ENCODE measurements at places on chromosomes 16 and 17.

DNA sequence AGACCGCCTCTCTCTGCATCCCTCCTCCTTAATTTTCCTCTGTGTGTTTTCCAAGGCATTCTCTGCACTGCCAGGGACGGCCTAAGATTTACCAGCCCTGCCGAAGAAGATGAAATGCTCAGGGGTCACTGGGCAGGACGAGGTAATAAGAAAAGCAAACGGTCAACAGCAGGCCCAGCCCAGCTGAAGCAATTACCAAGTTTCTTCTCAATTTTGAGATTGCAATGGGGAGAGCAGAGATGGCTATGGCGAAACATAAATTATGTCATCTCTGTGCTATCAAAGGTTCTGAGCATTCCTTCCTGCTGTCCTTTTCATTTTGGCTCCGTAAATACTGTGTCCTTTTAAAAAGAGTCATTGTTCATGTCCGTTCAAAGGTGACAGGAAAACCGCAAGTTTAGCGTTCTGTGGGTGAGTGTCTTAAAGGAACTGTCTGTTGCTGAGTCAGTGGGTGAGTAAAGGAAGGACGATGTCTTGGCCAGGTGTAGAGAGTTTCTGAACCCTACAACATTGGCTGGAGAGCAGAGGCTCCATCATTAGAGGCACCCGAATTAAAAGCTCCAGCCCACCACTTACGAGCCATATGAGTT lies 753.9 kb upstream of the EEF2KMT start:
- no peak for DNase-seq

- no peak for DNase-seq
Observed at GRCh38 chr17:72382971-72383722, 262.3 kb downstream of the SOX9 start.

- DNase-seq = peak; percentile 71
Observed at GRCh38 chr16:29807426-29808218, 1.3 kb downstream of the MAZ start.

- no peak for DNase-seq
Observed at GRCh38 chr16:88686062-88686438, 257 bp downstream of the SNAI3 start.

DNA sequence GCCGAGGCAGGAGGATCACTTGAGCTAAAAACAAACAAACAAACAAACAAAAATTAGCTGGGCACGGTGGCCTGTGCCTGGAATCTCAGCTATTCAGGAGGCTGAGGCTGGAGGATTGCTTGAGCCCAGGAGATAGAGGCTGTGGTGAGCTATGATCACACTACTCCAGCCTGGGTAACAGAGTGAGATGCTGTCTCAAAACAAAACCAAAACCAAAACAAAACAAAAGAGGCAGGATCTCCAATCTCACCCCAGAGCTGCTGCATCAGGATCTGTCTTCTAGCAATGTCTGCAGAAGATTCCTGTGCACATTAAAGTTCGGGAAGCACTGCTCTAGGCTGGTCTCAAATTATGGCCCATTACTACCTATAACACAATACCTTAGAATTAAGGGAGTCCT lies 43.1 kb downstream of the MAP2K6 start:
- DNase-seq = no peak

DNA sequence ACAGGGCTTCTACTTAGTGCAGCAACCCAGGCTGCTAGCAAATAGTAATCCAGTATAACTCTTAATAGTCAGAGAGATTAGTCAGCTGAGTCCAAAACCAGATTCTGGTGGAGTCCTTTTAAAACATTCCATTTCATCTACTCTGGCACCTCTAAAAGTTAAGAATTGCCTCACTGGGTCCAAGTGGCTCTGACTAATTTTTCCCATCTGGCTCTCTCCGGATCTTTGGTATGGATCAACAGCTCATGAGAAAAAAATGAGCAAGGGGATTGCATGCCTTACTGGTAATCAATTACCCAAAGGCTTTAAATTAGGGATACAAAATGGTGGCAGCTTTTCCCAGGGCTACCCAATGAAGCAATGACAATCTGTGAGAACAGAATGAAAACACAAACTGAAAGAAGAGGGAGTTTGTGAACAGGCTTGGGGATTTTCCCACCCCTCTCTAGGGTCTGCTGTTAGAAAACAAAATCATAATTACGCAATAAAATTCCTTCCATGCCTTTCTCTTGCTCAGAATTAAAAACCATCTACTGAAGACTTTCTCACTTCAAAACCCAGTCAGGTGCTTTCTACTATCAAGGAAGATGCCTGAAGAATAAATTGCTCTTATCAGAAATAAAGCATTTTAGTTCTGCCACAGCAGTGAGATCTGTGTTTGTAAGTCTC lies 84.6 kb upstream of the PMFBP1 start:
- DNase-seq = no peak

- DNase-seq = no peak
Observed at GRCh38 chr17:72715906-72716572, 376.4 kb downstream of the SLC39A11 start.

DNA sequence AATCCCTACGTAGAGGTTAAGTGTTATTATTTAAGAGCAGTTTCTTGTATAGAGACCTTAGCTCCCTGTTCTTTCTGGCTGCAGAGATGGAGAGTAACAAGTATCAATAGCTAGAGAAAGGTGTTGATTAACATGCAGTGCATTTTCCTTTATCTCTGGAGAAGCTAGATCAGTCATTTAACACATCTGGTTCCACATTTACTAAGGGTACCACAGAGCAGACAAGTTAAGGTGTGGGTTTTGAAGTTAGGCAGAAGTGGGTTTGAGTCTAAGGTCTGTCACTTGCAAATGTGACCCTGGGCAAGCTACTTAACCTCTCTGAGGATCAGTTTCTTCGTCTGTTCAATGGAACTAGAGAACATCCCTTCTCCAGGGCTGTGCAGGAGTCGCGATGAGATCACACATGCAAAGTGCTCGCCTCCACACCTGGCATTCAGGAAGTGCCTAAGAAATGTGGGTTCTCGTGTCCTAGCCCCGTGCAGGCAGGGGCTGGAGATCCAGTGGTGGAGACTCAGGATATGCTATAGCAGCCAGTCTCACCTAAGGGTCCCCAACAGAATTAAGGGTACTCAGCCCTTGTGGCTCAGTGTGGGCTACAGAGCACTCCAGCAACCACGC lies 224.4 kb downstream of the XYLT1 start:
- DNase-seq = no peak

GRCh38 chr16:86590501-86591144 lies 12.3 kb downstream of the FOXL1 start:
- no peak for DNase-seq

DNA sequence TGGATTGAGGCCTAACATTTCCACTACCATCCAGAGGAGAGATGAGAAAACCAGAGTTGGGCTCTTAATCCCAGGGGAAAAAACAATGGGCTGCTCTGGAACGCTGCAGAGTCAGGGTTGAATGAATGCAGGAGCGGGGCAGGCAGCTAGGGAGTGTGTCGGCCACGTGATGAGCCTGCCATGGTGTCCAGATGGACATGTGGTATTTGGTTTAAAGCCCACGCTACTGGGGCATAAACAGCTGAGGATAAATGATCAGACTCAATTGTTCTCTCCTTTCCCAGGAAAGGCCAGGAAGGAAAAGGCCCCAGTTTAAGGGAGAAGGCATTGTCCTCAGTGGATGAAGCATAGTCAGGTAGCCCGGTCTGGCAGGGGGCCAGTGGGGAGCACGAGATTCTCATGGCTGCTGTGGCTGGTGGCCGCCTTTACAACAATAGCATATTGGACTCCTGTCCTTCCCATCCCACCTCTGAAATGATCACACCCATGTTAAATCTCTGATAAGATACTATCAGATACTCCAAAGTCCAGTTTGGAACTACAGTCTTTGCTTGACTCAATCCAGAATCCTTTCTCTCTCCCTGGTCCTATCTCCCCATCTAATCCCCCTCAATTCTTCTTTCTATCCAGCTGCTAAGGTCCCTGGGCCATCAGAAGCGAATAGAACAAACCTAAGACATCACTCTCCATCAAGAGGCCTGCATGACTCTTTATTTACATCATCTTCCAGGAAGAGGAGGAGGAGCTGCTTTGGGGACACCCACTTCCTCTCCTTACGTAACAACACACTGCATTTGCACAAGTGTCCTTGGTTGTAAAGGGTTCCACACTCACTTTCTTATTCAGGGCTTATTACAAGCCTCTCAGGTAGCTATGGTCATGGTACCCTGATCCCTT lies 20.4 kb downstream of the CA4 start:
- peak; percentile 20 for DNase-seq

DNA sequence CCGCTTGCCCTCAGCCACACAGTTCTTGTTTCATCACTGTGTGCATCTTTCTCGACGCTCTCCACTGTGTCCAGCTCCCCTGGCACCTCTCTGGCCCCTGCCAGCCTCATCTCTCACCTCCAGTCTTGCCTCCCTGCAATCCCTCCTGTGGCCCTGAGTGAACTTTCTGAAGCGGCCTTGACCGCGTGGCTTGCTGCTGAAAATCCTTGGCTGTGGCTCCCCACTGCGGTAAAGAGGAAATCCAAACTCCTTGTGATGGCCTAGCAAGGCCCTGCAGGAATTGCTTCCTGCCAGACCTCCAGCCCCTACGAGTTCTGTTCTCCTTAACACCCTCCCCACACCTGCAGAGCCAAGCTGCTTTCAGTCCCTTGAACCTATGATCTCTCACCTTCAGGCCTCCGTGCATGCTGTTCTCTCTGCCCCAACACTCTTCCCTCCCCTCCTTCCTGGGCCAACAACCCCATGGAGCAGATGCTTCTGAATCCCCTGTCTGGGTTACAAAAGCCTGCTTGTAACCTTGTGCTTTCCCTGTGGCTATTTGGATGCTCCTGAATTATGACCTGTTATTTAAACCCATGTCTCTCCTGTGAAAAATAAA lies 33.6 kb upstream of the BRD7 start:
- DNase-seq = no peak

DNA sequence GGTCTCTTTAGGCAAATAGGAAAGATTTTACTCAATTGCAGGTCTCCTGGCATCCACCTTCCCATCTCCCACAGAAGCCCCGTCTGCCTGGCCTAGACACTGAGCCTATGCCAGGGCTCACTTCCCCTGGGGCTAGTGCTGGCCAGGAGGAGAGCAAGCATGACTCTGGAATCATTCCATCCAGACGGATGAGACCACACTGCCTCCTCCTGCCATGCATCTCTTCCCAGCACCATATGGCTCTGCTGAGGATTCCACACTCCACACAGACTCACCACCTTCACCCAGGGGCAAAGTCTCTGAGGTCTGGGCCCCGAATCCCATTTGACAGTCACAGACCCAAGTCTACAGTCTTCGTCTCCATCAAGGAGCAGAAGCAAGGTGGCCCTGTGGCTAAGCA lies 346.5 kb downstream of the C16orf95 start:
- DNase-seq = no peak

- no peak for DNase-seq
Observed at GRCh38 chr17:11935734-11936406, 61.4 kb downstream of the ZNF18 start.

DNA sequence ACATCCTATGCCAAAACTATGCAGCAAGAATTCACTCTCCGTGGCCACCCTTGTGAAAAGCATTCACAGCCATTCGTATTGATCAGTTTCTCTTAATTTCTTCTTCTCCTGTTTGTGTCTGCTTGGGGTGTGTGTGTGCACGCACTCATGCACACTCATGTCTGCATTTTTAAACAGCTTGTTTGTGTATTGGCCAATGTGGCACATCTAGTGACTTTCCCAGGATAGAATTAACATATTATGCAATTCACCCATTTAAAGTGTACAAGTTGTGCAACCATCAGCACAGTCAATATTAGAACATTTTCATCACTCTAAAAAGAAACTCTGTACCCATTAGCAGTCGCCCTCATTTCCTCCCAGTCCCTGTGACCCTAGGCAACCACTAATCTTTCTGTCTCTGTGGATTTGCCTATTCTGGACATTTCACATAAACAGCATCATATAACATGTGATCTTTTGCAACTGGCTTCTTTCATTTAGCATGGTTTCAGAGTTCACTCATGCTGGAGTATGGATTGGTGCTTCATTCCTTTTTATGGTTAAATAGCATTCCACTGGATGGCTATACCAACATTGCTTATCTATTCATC lies 20.1 kb downstream of the IRX3 start:
- no peak for DNase-seq

GRCh38 chr16:88768071-88768783 lies 16.8 kb downstream of the PIEZO1 start:
- DNase-seq = no peak

GRCh38 chr17:59859444-59860025 lies 33.2 kb downstream of the TUBD1 start:
- no peak for DNase-seq

DNA sequence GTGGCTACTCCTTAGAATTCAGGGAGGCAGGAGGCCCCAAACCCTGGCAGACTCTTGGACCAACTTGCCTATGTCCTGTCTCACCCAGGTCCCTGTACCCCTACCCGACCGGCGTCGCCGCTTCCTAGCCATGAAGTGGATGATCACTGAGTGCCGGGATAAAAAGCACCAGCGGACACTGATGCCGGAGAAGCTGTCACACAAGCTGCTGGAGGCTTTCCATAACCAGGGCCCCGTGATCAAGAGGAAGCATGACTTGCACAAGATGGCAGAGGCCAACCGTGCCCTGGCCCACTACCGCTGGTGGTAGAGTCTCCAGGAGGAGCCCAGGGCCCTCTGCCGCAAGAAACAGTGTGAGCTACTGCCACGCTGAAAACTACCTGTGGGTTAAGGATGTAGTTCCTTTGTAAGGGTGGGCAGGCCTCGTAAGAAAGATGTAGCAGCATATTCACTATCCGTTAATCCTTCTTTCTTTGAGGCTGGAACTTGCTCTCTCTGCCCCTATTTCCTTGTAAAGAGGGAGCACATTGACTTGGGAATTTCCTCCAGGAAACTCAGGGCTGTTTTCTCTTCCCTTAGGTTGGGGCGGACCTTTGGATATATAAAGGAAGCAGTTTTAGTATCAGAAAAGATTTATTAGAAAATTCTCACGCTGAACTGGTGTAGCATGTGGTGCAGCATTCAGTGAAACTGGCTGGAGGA lies 4.1 kb downstream of the MRPS7 start:
- no peak for DNase-seq

DNA sequence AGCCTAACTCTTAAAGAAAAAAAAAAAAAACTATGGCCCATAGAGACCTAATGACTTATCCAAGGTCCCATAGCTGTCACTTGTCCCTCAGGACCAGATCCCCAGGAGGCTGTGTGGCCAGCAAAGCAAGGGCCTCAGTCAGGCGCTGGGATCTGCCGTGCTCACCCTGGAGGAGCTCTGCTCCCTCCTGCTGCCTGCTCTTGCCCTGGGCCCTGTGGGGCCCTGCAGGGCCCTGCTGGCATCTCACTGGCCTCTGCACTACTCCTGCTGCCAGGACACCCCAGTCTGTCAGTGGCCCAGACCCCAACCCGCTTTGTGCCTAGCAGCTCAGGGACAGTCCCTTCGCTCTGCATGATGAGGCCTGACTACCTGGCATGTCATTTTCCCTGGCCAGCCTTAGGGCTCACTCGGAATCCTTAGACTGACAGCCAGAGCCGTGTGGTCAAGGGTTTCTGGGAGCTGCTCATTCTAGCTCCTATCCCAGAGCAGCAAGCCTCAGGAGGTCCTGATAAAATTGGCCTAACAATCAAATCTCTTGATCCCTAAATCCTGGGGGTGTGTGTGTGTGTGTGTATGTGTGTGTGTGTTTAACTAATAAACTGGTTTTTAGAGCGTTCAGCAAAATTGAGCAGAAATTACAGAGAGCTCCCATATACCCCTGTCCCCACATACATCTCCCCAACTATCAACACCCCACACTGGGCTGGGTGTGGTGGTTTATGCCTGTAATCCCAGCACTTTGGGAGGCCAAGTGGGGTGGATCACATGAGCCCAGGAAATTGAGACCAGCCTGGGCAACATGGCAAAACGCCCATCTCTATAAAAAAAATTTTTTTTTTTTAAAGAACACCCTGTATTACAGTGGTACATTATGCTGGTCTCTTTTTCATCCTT lies 21.7 kb downstream of the KATNIP start:
- DNase-seq = no peak
